ENCODE measurements at places on chromosomes 4 and X.
A peak's percentile ranks its signal among the peaks of the same experiment; 100 is the strongest.

GRCh38 chr4:135240796-135241195 is 1039.2 kb upstream of the PABPC4L start:
- DNase-seq, result no peak

- DNase-seq, result no peak
These were observed 2.5 kb upstream of the TMEM47 start for GRCh38 chrX:34659575-34659974.

DNA sequence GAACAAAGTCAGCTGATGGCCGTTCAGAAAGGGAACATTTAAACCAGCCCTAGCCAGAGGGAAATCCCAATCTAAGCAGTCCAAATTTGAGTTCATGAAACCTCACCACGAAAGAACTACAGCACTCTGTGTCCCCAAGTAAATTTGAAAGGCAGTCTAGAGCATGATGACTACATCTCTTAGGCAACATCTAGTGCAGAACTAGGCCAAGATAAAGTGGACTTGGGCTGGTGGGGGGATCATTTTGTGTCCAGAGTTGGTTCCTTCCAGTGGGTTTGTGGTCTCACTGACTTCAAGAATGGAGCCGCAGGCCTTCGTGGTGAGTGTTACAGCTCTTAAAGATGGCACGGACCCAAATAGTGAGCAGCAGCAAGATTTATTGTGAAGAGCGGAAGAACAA is 64.9 kb downstream of the KLHL4 start:
- no peak for DNase-seq

- no peak for DNase-seq
These were observed 227.3 kb upstream of the NOCT start for GRCh38 chr4:138788267-138788790.

DNA sequence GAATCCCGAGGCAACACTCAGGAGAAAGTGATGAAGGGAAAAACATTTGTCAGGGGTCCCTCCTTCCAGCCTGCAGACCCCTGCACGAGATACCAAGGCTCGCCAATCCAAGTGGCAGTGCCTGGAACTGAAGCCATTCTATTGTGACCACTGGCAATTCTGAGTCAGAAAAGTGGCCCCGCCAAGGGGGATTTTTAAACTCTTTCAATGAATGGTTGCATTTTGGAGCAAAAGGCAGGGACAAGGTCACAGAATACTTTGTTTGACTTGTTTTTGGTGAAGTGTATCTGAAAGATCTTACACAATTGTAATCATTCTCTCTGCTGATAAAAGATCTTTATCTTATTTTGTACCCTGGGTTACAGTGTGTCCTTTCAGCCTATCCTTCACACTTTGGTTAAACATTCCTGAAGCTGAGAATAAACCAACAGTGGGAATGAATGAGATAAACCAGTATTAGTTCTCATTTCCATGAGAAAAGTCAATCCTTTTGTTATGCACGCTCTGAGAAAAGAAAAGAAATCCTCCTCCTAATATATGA is 115.9 kb upstream of the PDLIM3 start:
- no peak for DNase-seq

- DNase-seq, result no peak
These were observed 126.8 kb upstream of the ENPP6 start for GRCh38 chr4:184344435-184344834.

- DNase-seq, result no peak
These were observed 18.7 kb downstream of the NDNF start for GRCh38 chr4:121053601-121054143.

DNA sequence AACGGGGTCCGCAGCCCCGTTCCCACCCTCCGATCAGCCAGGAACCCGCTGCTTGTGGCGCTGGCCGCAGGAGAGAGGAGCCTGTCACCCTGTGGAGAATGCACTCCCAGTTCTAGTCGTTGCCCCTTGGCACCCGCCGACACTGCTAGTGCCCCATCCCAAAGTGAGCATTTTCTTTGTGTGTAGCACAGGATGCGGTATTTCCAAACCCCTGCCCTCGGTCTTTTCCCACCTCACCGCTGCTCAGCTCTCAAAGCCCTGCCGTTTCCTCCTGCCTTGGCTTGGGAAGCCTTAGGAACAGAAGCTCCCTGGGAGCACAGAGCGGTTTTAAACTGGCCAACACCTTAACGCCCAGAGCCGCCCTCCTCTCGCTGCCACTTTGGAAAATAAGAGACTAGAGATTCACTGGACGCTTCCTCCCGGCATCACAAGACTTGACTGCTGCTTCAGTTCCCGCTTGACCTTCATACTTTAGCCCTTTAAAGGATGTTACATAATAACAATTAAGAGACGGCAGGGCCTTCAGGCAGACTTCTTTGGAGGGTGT is 772 bp downstream of the CYP4V2 start:
- DNase-seq, result no peak

GRCh38 chrX:108177351-108178142 is 86.0 kb downstream of the ATG4A start:
- DNase-seq, result no peak

GRCh38 chrX:39859991-39860861 is 237.5 kb downstream of the BCOR start:
- DNase-seq, result no peak

- no peak for DNase-seq
These were observed 282.2 kb upstream of the KLF3 start for GRCh38 chr4:38381788-38382187.

DNA sequence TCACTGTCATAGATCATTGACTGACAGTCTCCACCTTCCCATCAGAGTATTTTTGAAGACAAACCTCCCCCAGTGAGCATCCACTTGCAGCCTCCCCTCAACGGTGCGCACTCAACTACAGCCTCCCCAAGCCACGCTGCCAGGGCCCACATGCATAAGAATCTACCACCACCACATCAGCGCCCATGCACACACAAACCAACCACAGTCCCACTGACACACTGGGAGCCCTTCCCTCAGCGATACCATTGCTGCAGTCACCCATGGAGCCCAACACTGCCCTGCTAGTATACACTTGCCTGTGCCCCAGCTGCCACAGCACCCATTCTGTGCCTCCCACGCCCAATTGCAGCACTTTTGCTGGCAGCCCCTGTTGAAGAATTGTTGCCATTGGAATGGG is 132.9 kb downstream of the CHM start:
- no peak for DNase-seq

- no peak for DNase-seq
These were observed 4.3 kb downstream of the SEPSECS start for GRCh38 chr4:25155947-25156346.

GRCh38 chr4:8523766-8524165 is 56.4 kb upstream of the GPR78 start:
- DNase-seq, result no peak

- no peak for DNase-seq
These were observed 55.5 kb upstream of the CLCN4 start for GRCh38 chrX:10101269-10101668.

- no peak for DNase-seq
These were observed 202.5 kb upstream of the MAB21L2 start for GRCh38 chr4:150379454-150379853.

DNA sequence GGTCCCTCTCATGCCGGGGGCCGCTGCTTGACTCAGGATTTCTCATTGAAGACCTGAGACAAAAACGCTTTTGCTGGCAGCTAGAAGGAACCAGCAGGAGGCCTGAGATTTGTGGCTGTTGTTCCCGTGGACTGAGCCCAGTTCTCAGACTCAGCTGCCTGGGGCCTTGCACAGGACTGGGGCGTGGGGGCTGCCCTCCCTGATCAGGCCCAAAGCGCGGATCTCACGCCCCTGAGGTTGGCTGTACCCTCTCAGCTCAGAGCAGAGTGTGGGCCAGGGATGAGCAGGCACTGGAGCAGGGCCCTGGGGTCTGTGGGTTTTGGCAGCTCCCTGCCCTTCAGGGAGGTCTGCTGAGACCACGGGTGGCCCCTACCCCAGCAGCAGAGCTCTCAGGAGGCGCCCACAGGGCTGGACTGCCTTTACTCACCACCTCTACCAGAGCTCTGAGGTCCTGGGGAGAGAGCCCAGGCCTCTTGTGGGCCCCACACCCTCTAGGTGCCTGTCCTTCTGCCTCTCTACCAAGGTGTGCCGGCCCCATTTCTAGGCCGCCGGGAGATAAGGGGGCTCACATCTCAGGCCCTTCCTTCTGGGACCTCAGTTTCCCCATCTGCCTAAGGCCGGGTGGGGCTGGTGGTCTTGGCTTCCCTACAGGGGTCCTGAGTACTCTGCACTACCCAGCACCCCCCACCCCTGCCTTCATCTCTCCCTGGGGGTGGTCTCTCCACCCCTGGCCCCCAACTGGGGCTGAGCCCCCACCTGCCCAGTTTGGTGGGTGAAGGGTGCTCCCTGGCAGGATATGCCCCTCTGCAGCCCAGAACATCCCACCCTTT is 5.6 kb downstream of the MSANTD1 start:
- DNase-seq, result no peak

DNA sequence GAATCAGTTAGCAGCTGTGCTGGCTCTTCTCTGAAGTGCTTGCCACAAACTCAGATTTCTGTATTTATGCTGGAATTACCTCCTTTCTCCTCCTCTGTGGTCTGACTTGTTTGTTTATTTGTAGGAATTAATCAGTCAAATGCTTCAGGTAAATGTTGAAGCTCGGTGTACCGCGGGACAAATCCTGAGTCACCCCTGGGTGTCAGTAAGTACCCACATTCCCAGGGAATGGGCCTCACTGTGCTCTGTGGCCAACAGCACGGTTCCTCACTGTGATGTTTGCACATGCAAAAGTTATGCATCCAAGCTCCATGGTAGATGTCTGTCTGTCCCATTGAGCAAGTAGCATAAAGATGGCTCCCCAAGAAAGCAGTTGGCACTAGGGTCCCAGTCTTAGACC is 169.9 kb downstream of the DCLK2 start:
- no peak for DNase-seq

GRCh38 chrX:17605676-17606075 is 131.6 kb upstream of the SCML1 start:
- no peak for DNase-seq

DNA sequence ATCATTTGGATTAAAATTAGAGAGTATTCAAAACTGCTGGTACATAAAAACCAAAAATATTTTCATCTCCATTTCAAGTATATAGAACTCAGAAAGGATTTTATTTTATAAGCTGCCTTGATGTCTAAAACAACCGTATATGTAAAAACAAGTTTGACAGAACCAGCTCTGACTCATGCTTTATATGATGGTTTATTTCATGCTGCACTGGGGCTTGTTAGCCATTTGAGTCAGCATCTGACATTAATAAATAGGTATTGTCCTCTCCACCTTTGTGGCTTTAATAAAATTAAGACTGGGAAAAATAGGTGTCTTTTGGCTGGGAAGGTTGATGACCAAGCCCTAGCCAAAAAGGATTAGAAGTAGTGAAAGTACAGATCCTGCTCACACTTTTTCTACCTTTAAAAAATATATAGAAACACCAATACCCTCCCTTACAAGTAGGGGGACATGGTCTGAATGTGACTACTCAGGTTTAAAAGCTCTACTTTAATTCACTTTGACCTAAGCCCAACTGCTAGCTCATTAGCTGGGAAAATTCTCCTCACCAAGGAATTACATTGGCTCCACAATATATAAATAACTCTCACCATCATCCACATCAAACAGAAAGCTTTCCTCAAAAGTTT is 228.1 kb downstream of the ADAMTS3 start:
- DNase-seq, result no peak

- DNase-seq, result no peak
These were observed 222.2 kb downstream of the DCTD start for GRCh38 chr4:182695009-182695408.

DNA sequence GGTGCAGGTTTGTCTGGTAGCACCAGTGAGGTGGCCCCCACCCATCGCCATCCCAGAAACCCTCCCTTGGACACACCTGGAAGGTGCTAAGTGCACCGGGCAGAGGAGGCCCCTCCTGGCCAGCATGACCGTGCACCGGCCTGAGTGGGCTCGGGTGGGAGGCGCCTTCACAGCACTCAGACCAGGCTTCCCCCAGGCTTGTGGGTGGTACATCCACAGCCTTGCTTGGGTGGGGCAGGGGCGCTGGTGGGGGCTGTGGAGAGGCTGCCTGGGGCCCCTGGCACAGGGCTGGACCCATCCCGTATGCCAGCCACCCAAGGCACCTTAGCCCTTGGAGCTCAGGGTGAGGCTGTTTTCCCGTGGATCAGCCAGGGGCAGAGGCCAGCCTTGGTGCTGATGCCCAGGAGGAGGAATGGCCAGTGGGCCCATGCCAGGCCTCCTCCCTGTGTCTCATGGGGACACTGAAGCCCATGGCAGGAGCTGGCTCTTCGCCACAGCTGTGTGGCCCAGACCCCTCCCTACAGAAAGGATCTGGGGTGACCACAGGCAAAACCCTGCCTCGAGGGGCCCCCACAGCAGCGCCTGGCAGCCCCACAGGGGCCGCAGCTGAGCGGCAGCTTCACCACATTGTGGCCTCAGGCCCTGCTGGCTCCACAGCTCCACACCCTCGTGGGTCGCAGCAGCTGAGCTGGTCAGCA is 21.4 kb downstream of the NKX1-1 start:
- no peak for DNase-seq

DNA sequence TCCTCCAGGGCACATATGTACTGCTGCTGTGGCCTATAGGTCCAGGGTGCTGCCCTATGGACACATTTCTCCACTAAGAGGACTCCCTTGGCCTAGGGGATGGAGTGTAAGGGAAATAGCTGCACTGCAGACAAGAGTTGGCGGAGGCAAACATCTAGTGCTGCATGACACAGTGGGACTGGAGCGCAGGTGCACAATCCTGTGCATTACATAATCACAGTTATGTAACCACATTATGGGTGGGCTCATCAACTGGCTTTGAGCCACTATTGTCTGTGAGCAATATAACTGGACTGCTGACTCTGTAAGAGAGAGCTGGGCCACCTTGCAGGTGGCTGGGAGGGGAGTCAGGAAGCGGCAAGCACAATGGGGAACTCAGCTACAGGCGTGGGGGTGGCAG is 3.2 kb upstream of the TIGD2 start:
- DNase-seq, result no peak

DNA sequence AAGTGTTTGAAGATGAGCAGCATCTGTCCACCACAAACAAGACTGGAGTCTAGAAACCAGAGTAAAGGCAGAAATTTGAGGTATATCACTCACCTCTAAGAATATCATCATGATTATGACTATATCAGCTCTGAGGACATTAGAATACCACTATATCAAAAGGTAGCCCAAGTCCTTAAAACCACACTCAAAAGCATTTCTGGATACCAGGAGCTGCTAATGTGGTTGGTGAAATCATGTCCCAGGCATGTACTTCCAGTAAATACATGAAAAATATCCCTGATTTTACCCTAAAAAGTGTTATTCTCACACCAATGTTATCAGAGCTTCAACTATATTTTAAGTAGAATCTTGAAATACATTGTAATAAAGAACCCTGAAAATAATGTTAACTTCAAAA is 136.3 kb upstream of the SMAD1 start:
- DNase-seq, result no peak

GRCh38 chr4:184428787-184429186 is 45.6 kb downstream of the IRF2 start:
- peak; percentile 69 for DNase-seq

GRCh38 chrX:11434607-11435006 is 141.4 kb downstream of the AMELX start:
- DNase-seq, result no peak

- DNase-seq, result no peak
These were observed 414.4 kb downstream of the AFF2 start for GRCh38 chrX:148914783-148915182.

- no peak for DNase-seq
These were observed 287.7 kb upstream of the PCDH18 start for GRCh38 chr4:137819964-137820383.

GRCh38 chr4:102423375-102423774 is 77.8 kb upstream of the NFKB1 start:
- DNase-seq, result no peak

Measured in vagina (tissue), 2 donors.